CD8-positive, alpha-beta T cell (primary cell): ENCODE measurements at places on chromosomes 7 and 10. TPM values are rescaled to one million over a fixed set of nuclear protein-coding genes. Genes with fewer than 3 reads are reported as not detected.

Gene HOXA6
- not detected for total RNA-seq

Gene APBB1IP
- total RNA-seq = 36.4 TPM

Gene CPVL
- total RNA-seq = 0.50 TPM

Gene TFR2
- 1.8 TPM for total RNA-seq

Gene LIPA
- 9.7 TPM for total RNA-seq

Gene GATA3
- total RNA-seq = 82.0 TPM

Gene COL13A1
- not detected for total RNA-seq

Gene PAPOLB
- total RNA-seq = not detected

Gene OR2A42
- not detected for total RNA-seq

Gene CCDC3
- total RNA-seq = not detected

Gene HECW1
- not detected for total RNA-seq

Gene FAM221A
- total RNA-seq = 2.4 TPM

Gene THSD7A
- total RNA-seq = not detected
